MG63 (cell line): ENCODE measurements at places on chromosomes 13 and 19.
A peak's percentile ranks its signal among the peaks of the same experiment; 100 is the strongest.

DNA sequence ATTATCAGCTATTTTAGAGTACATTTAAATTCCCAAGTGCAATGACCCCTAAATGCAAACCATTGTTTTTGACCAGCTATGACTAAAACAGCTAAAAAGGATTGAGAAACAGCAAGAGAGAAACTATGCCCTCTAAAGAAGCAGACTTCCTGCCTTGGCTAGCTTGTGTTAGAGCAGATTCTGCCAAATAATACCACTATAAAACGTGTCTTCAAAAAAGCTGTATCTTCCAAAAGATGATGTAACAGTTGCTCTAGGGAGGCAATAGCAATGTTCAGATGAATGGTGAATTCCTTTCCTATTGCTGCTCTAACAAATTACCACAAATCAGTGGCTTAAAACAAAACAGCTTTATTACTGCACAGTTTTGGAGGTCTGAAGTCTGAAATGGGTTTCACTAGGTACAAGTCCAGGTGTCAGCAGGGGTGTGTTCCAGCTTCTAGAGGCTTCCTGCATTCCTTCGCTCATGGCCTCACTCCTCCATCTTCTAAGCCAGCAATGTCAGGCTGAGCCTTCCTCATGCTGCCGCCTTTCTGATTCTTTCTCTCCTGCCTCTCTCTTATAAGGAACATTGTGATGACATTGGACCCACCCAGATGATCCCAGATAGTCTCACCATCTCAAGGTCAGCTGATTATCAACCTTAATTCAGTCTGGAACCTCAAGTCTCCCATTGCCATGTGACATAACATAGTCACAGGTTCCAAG is 84.5 kb downstream of the LRRC63 start:
- DNase-seq, result peak; percentile 41

DNA sequence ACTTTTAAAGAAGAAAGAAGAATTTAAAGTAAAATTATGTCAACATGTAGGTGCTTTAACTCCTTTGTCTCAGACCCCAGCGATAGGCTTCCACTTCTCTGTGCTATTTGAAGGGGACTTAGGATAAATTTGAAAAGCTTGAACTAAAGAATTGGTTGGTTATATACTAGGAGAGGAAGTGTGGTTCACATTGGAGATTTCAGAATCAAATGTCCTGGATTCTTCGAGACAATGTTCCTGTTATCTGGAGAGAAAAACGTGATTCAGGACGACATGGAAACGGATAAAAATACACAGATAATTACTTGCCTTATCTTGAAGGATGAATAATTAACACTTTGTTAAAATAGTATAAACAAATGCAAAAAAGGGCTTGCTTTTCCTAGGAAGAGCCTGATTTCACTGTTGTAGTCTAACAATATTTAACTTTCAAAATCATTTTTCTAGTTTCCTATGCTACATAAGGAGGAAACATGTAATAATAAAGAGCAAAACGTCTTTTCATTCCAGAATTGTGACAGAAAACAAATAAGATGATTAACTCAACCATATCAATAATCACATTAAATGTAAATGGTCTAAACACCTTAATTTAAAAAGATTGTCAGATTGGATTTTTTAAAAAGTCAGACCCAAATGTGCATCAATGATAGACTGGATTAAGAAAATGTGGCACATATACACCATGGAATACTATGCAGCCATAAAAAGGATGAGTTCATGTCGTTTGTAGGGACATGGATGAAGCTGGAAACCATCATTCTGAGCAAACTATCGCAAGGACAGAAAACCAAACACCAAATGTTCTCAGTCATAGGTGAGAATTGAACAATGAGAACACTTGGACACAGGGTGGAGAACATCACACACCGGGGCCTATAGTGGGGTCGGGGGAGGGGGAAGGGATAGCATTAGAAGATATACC is 724 bp upstream of the ZNF780A start:
- DNase-seq, result no peak

DNA sequence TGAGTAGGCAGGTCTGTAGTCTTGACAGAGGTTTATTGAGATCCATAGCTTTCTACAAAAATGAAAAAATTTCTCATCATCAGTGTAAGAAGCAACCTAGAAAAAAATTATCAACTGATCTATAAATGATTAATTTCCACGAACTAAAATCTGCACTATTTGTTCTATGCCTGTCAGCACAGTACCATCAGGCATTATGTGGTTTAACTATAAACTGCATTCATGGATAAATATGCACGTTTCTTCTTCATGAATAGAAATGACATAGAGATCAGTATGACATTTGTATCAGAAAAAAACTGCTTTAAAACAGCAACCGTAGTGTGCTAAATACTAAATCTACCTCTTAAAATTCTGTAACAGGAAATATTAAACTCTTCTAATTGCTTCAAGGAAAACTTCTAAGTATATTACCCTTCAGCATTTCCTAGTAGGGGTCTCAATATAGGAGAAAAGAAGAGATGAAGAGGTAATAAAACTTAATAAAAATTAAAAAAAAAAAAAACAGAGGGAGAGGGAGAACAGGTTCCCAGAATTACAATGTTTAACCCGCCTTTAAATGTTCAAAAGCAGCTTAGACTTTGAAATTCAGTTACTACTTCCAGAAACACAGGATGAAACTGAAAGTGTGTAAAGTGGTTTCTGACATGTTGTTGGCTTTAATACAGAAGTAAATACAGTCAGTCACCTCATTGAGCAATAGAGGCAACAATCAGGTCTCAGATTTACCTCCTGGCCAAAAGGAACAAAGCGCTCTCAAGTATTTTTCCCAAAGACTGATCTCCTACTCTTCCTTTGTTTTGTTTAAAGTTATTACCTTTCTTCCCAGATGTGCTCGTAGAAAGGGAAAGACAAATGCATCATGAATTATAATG is 144.4 kb downstream of the DIAPH3 start:
- no peak for DNase-seq

GRCh38 chr19:33408538-33409434 is 35.3 kb downstream of the CEBPG start:
- DNase-seq, result no peak

GRCh38 chr19:27993619-27994570 is 1219.1 kb downstream of the UQCRFS1 start:
- no peak for DNase-seq

GRCh38 chr13:26682606-26683005 is 78.0 kb downstream of the GPR12 start:
- DNase-seq, result no peak

- DNase-seq, result no peak
Measured at GRCh38 chr19:2040647-2041432, 10.2 kb downstream of the MKNK2 start.

GRCh38 chr19:31448221-31448657 is 99.0 kb upstream of the TSHZ3 start:
- peak; percentile 94 for DNase-seq
